ENCODE measurements at places on chromosomes 6 and 20.
A peak's percentile ranks its signal among the peaks of the same experiment; 100 is the strongest.

DNA sequence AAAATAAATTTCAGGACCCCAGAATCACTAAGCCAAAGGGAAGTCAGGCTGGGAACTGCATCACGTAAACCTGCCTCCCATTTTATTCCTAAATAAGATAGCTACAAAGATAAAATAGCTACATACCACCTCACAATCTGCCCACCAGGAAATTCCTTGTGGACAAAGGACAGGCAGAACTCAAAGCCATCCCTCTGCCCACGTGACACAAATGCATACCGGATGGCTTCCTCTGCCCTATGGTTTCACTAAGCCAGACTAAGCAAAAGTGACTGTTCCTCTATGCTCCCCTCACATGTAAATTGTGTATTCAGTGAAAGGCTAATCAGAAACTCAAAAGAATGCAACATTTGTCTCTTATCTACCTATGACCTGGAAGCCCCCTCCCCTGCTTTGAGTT is 15.0 kb downstream of the MBOAT1 start:
- peaks cover 4% of the 10 kb centered on the region for H3K4me1 ChIP-seq
- no peaks in the 10 kb centered on the region for H3K36me3 ChIP-seq
- H3K4me3 ChIP-seq: no peak overlapping the region
- peak overlapping the region; percentile 4 for H3K27ac ChIP-seq
- H3K27me3 ChIP-seq: no peaks in the 10 kb centered on the region

DNA sequence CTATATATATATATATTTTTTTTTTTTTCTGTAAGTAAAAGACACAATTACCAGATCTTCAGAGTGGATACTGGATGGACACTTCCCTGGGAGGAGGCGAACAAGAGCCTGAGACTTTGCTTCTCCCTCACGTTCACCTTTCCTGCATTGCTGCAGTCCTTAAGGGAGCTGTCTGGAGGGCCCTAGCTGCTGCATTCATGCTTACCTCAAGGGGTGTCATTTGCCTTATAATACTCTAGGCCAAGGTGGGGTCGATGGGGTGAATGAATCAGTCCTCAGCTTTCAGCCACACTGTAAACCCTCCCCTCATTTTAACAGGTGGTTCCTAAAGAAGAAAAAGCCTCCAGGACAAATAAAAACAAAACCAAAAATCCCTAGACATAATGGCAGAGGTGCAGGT is 34.8 kb upstream of the CD83 start:
- no peak for DNase-seq
- no peak overlapping the region for H3K27ac ChIP-seq
- no peaks in the 10 kb centered on the region for H3K27me3 ChIP-seq
- no peak overlapping the region for H3K4me3 ChIP-seq
- H3K36me3 ChIP-seq: no peaks in the 10 kb centered on the region

DNA sequence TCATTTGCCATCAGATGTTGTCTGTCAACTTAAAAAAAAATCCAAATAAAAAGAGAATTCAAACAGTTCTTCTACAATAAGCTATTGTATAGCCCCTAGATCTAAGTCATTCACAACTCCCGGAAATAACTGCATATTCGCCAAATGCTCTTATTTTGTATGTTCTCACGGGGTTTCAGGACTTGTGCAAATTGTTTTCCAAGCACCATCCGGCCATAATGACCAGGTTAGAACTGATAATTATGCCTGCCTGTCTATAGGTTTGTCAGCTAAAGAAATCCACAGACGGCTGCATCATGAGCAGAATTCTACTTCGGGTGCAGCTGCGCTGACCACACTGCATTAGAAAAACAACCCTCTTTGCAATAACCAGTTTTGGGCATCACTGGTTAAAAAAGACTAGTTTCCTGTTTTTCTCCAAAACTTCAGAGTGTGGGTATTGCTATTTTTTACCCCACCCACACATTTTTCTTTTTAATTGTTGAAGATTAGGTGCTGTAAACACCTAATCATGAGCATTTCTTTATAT is 87.7 kb downstream of the HIVEP2 start:
- H3K36me3 ChIP-seq: no peaks in the 10 kb centered on the region
- no peaks in the 10 kb centered on the region for H3K4me1 ChIP-seq
- no peak overlapping the region for H3K27ac ChIP-seq
- DNase-seq: no peak

DNA sequence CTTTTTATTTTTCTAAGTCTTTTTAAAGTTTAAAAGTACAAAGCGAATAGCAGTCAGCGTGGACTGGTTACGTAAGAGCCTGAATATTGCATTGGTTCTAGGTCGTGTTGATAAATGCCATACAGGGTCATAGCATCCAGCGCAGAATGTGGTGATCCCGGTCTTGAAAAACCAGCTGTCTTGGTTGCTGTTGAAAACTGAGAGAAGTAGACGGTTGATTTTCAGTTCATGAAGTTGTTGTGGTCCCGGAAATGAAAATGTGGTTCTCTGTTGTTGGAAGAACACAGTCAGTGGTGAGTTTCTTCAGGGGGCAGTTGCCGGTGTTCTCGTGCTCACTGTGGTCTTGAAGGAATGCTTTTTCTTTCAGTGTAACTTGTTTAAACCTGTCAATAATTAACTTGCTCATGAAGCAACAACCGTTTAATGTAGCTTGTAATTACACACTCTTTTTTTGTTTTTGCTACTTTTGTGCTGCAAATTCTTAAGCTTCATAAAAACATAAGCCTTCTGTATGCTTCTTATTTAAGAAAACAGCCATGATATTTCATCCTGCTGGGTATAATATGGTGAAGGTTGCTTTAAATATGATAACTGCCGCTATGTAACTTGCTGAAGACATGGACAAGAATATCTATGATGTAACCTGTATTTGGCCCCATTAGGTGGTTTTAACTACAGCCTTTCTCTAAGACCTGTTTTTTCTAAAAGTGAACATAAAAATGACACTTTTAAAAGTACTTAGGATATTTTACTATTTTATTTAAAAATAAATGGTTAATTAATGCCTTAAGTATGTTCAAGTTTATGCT is 64.8 kb upstream of the KIF25 start:
- peaks cover 2% of the 10 kb centered on the region for H3K36me3 ChIP-seq
- H3K27ac ChIP-seq: no peak overlapping the region
- no peak overlapping the region for H3K4me3 ChIP-seq
- DNase-seq: no peak
- H3K27me3 ChIP-seq: no peaks in the 10 kb centered on the region

GRCh38 chr6:135830452-135830881 is 21.0 kb upstream of the PDE7B start:
- H3K4me1 ChIP-seq: no peaks in the 10 kb centered on the region
- no peak overlapping the region for H3K27ac ChIP-seq
- no peak for DNase-seq
- no peaks in the 10 kb centered on the region for H3K36me3 ChIP-seq

GRCh38 chr20:35431621-35432429 is 6.2 kb downstream of the GDF5 start:
- peaks cover 5% of the 10 kb centered on the region for H3K4me1 ChIP-seq
- DNase-seq: no peak
- H3K27me3 ChIP-seq: no peaks in the 10 kb centered on the region
- H3K27ac ChIP-seq: no peak overlapping the region

DNA sequence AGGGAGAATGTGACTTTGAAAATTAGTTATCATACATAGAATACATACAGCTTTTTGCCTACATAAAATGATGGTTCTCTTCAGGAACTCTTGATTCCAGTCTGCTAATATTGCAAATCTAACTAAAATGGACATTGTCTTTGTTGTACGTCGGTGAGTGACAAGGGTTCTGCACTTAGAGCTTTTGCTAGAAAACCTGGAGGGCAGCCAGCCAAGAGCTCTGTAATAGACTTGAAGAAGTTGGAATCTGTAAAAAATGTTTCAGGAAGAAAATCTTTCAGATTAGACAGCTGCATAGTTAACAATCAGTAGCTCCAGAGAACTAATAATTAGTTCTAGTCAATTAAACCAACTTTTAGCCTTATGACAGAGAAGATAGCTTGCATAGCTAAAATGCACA is 138.3 kb downstream of the FLRT3 start:
- H3K36me3 ChIP-seq: no peaks in the 10 kb centered on the region
- H3K27me3 ChIP-seq: no peaks in the 10 kb centered on the region
- no peak for DNase-seq
- no peak overlapping the region for H3K4me3 ChIP-seq
- H3K27ac ChIP-seq: no peak overlapping the region

- no peak overlapping the region for H3K27ac ChIP-seq
- DNase-seq: no peak
- H3K27me3 ChIP-seq: no peaks in the 10 kb centered on the region
- no peaks in the 10 kb centered on the region for H3K36me3 ChIP-seq
- H3K4me1 ChIP-seq: no peaks in the 10 kb centered on the region
Observed at GRCh38 chr6:163487606-163488005, 73.1 kb downstream of the QKI start.

DNA sequence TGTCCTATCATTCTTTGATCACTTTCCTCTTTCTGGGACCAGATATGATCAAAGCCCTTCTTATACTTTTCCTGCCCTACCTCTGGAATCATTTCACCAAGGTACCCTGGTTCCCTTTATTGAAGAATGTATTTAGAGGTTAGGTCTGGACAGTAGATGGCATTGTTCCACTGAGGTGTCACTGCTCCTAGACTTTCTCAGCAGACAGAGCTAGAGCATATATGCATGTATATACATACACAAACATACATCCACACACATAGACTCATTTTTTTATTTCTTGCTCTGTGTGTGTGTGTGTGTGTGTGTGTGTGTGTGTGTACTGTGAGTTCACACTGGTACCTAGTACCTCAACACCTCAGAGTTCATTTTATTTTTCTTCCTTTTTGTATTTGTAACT is 40.9 kb downstream of the PTPRA start:
- H3K4me1 ChIP-seq: no peaks in the 10 kb centered on the region
- H3K27ac ChIP-seq: no peak overlapping the region
- DNase-seq: no peak
- H3K27me3 ChIP-seq: no peaks in the 10 kb centered on the region
- H3K4me3 ChIP-seq: no peak overlapping the region

GRCh38 chr6:169963581-169964297 is 212.3 kb downstream of the ERMARD start:
- H3K4me1 ChIP-seq: no peaks in the 10 kb centered on the region
- H3K27ac ChIP-seq: no peak overlapping the region

Measured in mesendoderm (in vitro differentiated cells).